ENCODE measurements at places on chromosomes 13 and 19.

GRCh38 chr13:46168341-46168740, 13.6 kb downstream of the LCP1 start:
- DNase-seq: peak; percentile 84

GRCh38 chr19:35987571-35987896, 7.5 kb upstream of the SDHAF1 start:
- DNase-seq: no peak

- DNase-seq: no peak
These were observed 418.6 kb upstream of the GPC6 start for GRCh38 chr13:92807966-92808365.

DNA sequence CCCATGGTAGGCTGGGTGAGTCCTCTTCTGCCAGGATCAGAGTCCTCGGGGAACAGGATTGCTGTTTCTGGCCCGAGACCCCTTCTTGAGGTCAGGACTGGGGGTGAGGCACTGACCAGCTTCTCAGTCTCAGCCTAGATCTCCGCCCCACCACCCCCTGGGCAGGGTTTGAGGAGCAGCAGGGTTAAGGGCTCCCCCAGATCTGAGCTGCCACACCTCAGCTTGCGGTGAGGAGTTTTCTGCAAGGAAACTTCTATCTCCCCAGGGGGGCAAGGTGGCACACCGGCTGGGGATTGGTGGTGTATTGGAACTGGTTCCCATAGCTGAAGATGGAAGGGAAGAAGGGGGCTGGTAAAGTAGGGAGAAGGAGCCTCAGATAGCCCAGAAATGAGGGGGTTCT, 19.5 kb downstream of the CHST8 start:
- DNase-seq: no peak

Data from CD4-positive, alpha-beta T cell (primary cell).